ENCODE measurements at places on chromosomes 1 and 21.

- no peak for DNase-seq
Measured at GRCh38 chr1:117045644-117046043, 14.5 kb upstream of the TTF2 start.

DNA sequence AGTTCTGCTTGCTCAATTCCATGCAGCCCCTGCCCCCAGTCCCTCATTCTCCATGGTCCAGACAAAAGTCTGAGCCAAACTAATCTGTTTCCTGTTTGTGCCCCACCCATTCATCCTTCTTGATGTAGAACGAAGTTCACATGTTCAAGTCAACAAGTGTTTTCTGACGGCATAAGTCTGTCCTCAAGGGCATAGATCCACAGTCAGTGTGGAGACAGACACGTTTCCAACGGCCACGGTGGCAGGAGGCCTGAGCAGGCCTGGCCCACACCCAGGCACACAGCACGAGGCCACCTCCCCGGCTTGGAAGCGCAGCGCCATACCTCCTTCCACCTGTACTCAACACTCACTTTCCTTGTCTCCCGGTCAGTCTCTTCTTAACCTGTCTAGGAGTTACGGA, 16.1 kb downstream of the ADORA1 start:
- DNase-seq = no peak

GRCh38 chr1:150299716-150300115, 6.1 kb downstream of the MRPS21 start:
- DNase-seq = no peak

DNA sequence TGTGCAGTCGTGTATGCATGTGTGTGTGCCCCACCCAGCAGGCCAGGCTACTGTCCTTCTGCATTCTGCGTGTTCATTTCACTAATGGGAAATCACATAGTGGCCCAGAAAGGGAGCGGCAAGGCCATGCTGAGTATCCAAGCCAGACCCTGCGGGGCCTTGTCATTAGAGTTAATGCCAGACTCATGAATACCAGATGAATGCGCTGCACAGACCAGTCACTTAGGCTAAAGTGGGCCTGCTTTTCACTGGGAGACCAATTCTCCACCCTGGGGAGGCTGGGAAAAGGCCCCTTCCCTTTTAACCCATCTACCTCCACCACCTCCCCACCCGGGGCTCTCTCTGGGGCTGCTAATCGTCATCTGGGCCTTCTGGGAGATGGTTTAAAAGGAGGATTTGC, 17.0 kb upstream of the GRIK3 start:
- DNase-seq = no peak

GRCh38 chr1:15998929-15999328, 5.1 kb upstream of the SRARP start:
- no peak for DNase-seq

DNA sequence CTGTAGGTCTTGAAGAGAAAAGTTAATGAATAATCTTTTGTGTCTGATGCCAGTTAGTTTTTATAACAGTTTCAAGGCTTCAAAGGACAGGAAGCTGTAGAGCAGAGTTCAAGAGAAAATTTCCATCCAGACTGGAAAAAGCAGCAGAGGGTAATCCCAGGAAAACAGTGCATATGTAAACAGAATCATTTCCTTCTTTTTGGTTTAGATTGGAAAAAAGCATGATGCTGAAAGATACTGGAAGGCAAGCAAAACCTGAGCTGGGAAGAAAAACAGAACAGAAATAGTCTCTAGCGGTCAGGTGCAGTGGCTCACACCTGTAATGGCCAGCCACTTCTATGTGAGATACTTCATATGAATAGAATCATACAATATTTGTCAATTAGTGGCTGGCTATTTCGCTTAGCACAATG, 71.9 kb downstream of the ZSWIM5 start:
- DNase-seq = no peak

- DNase-seq = no peak
Measured at GRCh38 chr1:61782771-61783170, 40.5 kb downstream of the PATJ start.

GRCh38 chr1:234844479-234845031, 234.6 kb upstream of the IRF2BP2 start:
- DNase-seq = no peak

- no peak for DNase-seq
Measured at GRCh38 chr1:231313661-231314060, 24.0 kb downstream of the EXOC8 start.

DNA sequence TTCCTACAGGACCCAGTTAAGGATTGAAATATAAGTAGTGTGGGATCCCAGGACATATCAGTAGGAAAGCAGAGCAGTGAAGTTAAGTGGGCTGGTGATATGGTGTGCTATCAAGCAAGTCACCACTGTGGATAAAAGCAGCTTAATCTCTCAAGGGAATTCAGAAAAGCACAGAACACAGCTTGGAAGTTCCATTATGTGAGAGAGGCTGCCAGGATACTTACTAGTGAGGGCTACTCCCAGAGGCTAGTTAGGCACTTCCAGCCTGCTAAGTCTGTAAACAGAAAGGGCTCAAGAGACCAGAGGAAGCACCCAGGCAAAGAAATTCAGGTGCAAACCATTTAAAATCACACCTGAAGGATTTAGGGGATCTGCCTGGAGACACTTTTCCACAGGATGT, 18.8 kb upstream of the GRIK1 start:
- no peak for DNase-seq

DNA sequence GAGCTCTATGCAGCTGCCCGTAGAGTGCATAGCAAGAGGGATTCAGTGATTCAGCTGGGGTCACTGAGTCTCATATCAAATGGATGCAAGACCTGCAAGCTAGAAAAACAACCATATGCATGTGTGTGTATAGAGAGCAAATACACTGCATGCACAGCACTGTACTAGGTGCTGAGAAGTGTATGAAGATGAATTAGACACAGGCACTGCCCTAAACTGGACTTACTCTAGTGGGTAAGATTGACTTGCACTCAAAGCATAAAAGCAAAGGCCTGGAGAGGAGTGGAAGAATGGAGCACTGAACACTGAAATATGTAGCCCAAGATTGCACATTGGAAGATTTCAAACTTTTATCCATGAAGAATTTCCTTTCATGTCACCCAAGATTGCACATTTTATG, 5.5 kb upstream of the GBP1 start:
- no peak for DNase-seq

- DNase-seq = no peak
Measured at GRCh38 chr1:58620926-58621325, 43.9 kb upstream of the TACSTD2 start.

DNA sequence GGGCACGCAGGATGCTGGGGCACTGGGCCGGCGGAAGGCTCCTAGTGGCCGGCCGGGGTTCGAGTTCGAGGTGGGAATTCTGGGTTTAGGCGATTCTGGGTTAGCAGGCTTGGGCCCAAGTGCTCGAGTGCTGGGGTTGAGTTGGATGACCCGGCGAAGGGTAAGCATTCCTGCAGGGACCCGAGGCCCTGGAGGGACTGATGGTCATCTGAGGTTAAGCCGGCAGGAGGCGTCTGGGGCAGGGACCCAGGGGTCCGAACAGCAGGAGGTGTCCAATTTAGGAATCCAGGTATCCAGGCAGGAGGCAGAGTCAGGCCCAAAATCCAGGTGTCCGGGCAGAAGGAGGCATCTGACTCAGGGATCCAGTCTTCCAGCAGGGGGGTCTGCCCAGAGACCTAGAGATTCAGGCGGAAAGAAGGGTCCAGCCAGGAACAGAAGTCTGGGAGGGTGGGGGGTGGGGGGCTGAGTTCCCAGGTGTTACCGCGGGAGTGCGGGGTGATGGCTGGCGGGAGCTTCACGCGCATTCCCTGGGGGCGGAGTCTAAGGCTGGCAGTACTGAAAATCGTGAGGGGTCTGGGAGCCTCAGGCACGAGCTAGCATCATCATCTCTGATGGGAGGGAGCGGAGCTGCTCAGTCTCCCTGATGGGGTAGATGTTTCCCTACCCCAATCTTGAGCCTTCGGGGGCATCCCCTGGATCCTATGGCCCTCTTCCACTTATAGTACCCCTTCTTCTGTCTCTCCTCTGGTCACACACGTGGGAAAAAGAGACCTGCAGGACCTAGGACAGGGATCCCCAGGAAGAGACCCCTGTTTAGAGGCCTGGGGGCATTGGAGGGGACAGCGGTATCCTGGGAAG, 585 bp downstream of the GPR3 start:
- no peak for DNase-seq
